ENCODE measurements at places on chromosomes 3 and 15.

GRCh38 chr3:95886616-95887015 lies 927.8 kb upstream of the EPHA6 start:
- no peak for DNase-seq

DNA sequence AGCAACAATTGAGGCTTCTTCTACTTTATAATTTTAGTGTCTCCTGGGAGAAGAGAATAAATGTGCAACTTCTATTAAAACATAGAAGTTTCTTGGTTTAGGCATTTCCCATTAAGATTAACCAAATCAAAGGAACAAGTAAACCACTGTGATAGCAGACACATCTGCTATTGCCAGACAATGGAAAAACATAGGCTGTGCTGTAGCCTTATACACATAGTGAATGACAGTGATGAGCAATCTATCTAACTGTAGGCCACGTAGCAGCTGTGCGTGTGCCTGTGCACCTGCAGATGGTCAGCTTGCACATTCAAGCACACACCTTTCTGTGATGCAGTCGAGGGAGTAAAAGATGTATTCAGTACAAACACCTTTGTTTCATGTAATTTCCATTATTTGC lies 32.7 kb downstream of the GNB4 start:
- no peak for DNase-seq

- peak; percentile 24 for DNase-seq
Observed at GRCh38 chr3:154758109-154758868, 321.8 kb upstream of the MME start.

DNA sequence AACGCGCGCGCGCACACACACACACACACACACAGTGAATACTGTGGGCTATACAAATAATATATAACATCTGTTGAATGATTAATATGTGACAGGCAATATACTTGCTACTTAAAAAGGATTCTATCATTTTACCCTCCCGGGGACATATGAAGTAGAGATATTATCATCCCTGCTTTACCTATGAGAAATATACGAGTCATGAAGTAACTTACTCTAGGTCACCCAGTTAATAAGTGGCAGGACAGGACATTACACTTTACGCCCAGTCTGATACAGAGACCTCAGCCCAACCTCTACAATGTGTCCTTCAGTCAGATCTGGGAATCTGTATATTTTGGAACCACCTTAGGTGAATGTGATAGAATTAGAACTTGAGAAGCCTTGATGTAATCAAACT lies 55.4 kb downstream of the CCDC54 start:
- DNase-seq = no peak

GRCh38 chr3:13200465-13200864 lies 127.2 kb upstream of the IQSEC1 start:
- no peak for DNase-seq

DNA sequence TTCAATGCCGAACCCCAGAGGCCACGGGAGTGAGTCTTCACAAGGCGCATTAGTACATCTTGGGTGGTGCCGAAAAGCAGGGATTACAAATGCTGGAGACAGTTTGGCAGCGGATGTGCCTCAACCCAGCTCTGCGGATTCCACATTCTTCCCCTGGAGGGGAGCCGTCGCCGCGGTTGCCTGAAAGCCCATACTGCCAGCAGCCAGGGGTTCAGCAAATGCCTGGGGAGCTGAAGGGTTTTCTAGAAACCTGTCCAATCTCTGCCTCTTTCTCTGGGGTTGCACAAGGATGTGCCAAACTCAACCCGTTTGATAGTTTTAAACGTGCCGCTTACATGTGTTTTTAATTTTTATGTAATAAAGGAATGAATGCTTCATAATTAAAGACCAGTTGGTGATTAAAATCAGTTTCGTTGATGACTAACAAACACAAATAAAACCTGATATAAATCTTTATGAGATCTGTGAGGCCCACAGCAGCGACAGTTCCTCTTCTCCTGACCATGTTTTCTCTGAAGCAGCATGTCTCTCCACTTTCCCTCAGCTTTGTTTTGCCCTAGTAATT lies 74.6 kb upstream of the LEKR1 start:
- no peak for DNase-seq

DNA sequence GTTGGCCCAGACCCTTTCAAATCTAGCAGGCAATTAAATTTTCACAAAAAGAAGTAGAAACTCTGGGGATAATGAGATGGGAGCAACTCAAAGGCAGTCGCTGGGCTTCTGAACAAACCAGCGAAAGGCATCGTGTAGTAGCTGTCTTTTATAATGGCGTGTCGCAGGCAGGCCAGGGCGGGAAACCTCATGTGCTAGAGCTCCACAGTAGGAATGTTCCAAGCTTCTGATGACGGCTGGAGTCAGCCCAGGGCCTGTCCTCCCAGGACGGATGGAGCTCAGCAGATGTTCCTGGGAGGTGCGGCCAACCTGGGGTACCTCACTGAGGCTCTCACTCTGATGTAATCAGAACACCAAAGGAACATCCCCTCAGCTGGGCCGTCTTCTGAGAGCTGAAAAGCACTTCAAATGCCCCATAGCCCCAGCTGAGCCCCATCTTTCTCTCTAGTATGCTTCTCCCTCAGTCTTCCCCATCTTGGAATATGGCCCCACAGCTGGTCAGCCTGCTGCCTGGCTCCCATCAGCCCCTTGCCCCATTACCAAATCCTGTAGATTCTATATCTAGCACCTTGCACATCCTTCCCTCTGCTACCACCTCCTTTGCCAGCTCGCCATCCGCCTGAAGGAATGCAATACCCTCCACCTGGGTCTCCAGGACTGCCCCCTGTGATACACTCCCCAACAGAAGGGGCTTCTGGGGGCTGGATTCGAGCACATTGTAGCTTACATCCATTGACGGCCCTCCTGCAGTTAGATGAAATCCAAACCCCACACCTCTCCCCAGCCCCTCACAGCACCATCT lies 54.9 kb upstream of the ATP2B2 start:
- no peak for DNase-seq

DNA sequence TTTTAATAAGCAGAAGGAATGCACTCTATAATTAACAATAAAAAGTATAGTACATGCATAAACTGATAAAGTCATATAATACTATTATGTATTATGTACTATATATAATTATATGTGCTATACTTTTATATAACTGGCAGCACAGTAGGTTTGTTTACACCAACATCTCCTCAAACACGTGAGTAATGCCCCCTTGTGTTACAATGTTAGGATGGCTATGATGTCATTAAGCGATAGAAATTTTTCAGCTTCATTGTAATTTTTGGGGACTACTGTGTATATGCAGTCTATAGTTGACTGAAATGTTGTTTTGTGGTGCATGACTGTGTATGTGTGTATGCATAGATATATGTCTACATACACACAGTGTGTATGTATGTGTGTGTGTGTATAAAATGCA lies 100.6 kb downstream of the SLMAP start:
- DNase-seq = no peak

- DNase-seq = no peak
Observed at GRCh38 chr3:150497956-150498355, 48.3 kb downstream of the SERP1 start.

DNA sequence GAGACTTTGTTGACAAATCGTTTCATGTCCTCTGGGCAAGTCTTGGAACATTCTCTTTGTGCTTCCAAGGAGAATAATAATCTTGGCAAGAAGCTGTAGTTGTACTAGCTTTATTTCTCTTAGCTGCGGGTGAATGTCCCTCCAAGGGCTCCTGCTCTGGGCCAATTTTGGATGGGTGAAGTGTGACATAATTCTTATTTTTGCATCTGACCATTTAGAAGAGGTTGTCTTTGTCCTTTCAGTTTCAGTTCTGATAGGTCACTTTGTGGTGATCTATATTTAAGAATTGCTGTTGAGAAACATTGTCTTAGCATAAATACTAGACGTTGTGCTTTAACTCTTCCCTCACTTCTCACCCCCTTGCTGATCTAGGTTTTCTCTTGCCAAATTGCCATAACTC lies 164.8 kb upstream of the RORA start:
- DNase-seq = no peak

GRCh38 chr3:61060411-61060861 lies 190.8 kb downstream of the FHIT start:
- no peak for DNase-seq

GRCh38 chr3:80010021-80010571 lies 242.3 kb upstream of the ROBO1 start:
- no peak for DNase-seq

DNA sequence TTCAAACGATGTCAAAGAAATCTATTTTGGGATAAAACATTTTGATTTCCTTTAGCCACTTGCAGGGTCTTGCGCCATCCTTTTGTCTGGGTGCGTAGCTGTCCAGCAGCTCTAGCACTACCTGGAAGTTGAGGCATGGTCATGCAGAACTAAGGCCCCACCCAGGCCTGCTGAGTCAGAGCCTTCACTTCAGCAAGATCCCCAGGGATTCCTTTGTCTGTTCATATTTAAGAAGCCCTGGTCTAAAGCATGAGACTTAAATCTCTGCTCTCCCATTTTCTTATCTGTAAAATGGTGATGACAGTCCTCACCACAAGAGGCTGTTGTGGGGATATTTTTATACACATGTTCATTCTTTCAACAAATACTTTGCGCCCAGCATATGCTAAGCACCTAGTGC lies 99.0 kb upstream of the CTDSPL start:
- no peak for DNase-seq

- DNase-seq = no peak
Observed at GRCh38 chr3:27978440-27978839, 256.3 kb upstream of the EOMES start.

GRCh38 chr3:134299185-134299887 lies 48.7 kb upstream of the RYK start:
- DNase-seq = no peak

DNA sequence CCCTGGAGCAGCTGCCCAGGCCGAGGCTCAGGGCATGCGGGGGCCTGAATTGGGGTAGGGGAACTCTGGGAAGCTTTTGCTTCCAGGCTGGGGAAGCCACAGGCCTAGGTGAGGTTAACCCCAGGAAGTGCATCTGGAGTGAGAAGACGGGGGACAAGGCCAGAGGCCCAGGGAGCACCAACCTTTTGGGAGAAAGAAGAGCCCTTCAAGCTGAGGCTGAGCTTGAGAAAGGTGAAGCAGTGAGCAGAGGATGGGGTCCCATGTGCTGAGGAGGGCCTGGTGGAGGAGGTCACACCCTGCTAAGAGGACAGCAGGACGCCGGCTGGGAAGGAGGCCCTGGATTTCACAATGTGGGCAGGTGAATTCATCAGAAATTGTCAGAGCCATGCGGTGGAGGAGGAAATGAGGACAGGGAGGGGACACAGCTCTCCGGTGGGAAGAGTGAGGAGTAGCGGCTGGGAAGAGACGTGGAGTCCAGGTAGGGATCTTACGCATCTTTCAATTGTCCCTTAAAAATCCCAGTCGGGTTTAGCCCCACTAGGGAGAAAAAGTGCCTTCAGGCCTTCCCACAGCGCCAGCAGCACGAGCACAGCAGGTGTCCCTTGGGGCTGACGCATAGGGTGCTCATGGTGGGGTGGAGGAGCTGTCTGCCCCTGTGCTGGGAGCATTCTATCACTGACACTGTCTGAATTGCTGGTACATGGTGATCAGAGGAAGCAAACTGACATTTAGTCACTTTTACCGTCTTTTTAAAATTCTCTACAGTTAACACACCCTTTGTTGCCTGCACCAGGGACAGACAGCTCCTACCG lies 50.9 kb downstream of the HCN4 start:
- DNase-seq = no peak

DNA sequence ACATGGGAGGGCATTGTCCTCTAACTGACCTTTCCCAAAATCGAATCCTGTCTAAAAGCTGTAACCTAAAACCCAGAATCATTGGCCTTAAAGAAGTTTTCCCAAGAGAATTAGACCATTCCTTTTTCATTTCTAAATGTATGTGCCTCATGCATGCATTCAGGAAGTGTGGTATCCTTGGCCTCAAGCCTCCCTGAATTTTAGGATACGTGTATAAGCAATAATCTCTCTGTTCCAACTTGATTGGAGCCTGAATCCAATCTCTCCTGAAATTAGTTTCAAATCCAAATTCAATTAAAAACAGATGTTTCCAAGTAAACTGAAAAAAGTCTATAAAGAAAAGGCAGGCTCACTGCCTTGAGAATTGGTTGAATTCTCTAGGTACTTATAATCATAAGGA lies 86.0 kb upstream of the VEPH1 start:
- DNase-seq = no peak

- no peak for DNase-seq
Observed at GRCh38 chr3:127833281-127834032, 11.1 kb upstream of the MGLL start.

GRCh38 chr3:134326126-134326525 lies 48.1 kb downstream of the AMOTL2 start:
- DNase-seq = no peak

DNA sequence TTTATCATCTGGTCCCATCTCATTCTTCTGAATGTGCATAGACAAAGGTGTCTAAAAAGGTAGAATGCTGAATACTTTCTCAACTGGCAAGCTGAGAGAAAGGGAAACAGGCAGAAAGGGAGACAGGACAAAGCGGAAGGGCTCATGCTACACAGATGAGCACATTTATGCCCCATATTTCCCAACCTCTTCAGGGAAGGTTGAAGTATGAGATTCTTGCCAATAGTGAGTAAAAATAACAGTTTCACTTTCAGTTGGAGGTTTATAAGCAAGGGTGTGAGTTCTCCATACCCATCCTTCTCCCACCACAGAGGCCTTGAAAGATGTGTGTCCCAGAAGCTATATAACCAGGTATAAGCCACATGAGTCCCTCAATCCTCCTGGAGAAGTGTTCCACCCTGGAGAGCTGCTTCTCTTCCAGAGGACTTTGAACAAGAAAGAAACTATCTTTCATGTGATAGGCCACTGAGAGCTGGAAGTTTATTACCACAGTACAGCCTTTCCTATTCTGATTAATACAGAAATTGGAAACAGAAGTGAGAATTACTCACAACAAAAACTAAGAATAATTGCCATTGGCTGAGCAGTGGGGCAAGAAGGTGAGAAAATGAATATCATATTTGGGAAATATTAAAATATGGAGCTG lies 709.4 kb upstream of the NR2F2 start:
- DNase-seq = no peak

DNA sequence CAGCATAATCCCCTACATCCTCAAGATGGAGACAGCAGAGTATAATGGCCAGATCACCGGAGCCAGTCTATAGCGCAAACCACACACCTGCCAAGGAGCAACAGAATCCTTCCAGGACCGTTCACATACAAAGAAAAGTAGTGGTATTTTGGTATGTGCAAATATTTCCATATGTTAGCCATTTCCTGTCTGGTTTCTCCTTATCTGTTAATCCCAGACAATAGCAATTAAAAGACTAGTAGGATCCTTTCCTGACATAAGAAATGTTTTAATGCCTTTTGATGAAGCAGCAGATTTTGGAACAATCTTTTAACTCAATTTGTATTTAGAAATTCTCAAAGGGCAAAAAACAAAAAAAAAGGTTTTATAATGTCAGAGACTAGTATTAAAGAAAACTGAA lies 22.2 kb downstream of the MRPS25 start:
- no peak for DNase-seq

Data from left renal pelvis (tissue), 4 donors.